Right cardiac atrium (tissue), 5 donors: ENCODE measurements at places on chromosomes 5 and 9.

- DNase-seq, result no peak
These were observed 88.3 kb upstream of the CTNND2 start for GRCh38 chr5:11992518-11992917.

DNA sequence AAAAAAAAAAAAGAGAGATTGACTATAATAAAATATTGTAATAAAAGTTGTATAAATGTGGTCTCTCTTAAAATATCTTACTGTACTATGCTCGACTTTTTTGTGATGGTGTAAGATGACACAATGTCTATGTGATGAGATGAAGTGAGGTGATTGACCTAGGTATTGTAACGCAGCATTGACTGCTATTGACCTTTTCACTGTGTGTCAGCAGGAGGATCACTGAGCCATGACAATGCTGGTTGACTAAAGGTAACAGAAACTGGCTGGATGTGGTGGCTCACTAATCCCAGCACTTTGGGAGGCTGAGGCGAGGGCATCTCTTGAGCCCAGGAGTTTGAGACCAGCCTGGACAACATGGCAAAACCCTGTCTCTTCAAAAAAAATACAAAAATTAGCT is 78.6 kb upstream of the MYO10 start:
- no peak for DNase-seq

- no peak for DNase-seq
These were observed 440.9 kb downstream of the ENC1 start for GRCh38 chr5:74199436-74200210.

DNA sequence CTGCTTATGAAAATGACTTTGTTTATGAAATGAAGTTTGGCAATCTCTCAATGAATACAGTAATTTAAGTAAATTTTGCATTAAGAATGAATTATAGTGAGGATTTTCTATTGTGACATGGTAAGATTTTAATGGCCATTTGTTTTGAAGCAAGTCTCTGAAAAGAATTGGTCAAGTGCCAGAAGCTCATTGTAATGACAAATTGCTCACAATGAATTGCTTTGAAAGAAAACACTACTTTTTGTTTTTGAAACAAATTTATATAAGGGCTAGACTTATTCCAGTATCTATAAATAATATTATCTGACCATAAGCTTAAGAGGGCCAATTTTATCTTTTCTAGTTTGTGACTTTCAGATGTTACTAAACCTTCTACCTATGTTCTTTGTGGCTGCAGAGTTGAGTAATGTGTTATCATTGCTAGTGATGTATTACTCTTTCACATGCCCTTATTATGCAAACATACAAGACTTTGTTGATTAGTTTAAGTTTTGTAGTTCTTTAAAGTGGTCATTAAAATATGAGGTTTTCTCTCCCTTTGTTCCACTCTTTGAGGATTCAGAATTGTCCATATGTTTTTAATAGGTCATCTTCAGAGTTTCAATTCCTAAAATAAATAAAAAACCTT is 93.0 kb upstream of the ZNF608 start:
- no peak for DNase-seq

DNA sequence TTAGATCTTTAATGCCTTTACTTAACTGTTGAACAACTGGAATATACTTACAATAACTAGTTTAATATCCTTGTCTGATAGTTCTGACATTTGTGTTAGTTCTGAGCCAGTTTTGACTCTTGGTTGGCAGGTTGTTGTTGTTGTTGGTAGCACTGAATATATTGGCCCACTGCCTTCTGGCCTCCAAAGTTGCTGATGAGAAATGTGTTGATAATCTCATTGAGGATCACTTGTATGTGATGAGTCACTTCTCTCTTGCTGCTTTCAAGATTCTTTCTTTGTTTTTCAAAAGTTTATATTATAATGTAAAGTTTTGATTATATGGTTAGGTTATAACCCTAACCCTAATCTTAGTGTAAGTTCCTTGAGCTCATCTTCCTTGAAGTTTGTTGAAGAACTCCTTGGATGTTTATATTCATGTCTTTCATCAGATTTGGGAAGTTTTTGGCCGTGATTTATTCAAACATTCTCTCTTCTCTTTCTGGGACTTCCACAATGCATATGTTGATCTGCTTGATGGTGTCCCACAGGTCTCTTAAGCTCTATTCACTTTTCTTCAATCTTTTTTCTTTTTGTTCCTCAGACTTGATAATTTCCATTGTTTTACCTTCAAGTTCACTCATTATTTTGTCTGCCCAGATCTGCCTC is 149.7 kb downstream of the FGF18 start:
- DNase-seq, result no peak

- no peak for DNase-seq
These were observed 414.5 kb upstream of the ARRDC3 start for GRCh38 chr5:91797576-91797975.

GRCh38 chr5:31639481-31640411 is 815 bp downstream of the PDZD2 start:
- DNase-seq, result no peak

DNA sequence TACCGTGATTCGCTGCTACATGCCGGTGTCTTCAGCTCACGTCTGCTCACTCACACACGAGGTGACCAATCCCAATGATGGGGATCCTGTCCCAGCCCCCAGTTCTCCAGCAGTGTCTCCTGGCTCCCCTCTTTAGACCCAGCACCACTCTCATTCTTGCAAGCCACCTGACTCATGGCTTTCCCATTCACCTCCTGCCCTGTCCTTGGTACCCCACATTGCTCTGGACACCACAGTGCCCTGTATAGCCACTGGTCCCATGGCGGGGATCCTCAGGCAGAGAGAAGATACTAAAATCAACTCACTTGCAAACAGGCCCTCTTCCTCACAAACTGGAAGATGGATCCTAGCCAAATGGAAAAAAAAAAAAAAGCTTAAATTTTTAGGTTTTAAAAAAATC is 81.0 kb downstream of the SLIT3 start:
- no peak for DNase-seq

DNA sequence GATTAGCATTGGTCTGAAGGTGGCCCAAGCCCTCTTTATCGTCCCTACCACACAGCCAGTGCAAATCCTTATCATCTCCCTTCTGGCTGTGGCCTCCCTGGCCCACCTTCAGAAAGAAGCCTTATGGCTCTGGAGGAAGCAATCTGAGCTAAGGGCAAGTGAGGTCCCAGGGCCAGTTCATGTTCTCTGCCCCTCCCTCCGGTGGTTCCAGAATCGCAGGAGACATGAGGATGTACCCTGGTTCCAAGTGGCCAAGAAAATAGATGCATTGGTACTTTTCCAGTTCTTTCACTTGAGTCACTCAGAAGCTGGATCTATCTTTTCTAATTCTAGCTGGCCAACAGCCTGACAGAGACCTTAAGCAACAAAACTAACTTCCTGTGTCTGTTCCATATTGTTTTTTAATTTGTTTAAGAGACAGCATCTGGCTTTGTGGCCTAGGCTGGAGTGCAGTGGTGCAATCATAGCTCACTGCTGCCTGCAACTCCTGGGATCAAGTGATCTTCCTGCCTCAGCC is 60.7 kb downstream of the LHFPL2 start:
- no peak for DNase-seq

DNA sequence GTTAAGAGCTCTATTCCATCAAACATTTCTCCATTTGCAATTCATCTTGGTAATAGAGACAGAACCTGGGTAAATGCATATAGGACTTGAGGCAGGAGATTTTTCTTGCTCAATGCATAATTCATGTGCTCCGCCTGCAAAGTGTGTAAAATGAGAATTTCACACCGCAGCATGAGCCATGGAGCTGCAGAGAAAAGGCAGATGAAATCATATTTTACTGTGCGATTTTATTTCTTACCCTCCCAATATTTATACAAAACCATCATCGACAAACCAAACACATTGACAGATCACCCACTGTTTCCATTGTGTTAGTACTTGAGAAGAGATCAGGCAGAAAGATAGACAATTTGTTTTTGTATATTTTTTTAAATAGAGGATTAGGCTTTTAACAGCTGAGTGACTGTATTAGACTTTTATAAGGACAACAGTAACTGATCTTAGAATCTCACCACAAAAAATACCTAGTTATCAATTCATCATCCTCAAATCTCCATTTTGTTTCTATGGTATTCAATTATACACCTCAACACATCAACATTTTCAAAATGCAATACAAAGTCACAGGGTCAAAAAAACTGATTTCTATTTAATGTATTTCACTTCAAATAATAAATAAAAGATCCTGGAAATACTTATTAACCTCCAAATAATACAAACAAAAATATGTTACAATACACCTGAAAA is 191.1 kb downstream of the AP3B1 start:
- no peak for DNase-seq

- no peak for DNase-seq
These were observed 132.0 kb downstream of the FAM174A start for GRCh38 chr5:100667161-100667630.

GRCh38 chr5:135149956-135150723 is 116.1 kb upstream of the PITX1 start:
- no peak for DNase-seq

GRCh38 chr5:64229163-64229774 is 63.6 kb downstream of the RNF180 start:
- no peak for DNase-seq

- no peak for DNase-seq
These were observed 32.8 kb upstream of the PUM3 start for GRCh38 chr9:2876726-2877125.

DNA sequence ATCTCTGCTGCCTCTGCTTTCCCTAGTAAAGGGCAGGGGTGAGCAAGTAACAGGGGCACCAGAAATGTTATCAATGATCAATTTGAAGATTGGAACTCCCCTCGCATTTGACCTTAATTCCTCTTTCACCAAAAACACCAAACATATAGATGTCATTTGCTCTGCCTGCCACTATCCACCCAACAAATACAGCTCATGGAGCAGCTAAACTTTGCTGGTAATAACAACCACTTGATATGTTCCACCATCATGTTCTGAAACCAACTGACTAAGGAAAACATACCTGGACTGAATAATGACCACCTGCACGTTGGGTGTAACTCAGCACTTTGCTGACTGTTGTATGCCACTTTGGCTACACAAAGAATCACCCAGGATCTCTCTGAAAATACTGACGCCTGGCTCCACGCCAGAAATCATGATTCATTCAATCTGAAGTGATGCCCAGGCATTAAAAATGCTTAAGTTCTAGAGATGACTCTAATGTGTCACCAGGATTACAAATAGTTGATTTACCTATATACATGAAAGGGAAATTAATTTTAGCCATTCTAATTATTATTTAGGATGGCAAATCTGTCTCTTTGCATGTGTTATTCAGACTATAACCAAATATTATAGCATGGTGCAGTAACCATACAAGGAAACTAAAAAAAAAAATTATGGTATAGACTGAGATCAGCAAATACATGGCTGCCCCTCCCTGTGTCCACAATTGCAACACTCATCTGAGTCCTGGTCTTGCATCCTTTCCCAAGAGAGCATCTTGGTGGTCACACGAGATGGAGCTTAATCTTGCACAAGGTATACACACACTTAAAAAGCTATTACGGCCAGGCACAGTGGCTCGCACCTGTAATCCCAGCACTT is 43.1 kb upstream of the TTC39B start:
- DNase-seq, result no peak

- DNase-seq, result no peak
These were observed 8.5 kb upstream of the ANKH start for GRCh38 chr5:14879937-14880589.

DNA sequence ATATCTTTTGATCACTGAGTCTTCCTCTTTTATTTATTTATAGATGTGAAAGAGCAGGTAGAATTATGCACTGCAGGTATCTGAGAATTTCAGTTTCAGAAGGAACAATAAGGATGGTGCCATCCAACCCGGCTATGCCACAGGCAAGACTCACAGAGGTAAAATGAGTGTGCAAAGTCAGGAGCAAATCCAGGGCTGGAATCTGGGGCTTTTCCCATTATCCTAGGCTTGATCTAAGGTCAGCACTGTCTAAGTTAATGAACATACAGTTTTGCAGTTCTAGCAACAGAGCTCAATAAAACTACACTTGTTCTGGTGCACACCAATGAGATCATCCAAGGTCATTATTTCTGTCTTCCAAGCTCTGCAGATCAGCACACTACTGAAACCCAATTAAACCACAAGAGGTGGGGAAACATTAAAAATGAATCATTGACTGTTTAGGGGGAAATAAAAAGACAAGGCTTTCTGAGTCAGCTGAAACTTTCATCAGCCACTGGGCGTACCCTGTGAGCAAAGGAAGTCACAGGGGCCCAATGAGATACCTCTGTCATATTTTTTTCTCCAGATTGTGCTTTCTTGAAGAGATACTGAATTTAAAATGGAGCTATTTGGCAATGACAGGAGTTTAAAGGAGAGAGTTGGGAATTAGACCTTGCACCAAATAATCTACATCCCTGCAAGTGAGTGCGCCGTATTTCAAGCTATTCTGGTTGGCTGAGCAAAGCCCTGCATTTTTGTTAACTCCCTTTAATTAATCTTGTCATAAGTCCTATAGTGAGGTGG is 662.2 kb upstream of the ZNF608 start:
- no peak for DNase-seq

DNA sequence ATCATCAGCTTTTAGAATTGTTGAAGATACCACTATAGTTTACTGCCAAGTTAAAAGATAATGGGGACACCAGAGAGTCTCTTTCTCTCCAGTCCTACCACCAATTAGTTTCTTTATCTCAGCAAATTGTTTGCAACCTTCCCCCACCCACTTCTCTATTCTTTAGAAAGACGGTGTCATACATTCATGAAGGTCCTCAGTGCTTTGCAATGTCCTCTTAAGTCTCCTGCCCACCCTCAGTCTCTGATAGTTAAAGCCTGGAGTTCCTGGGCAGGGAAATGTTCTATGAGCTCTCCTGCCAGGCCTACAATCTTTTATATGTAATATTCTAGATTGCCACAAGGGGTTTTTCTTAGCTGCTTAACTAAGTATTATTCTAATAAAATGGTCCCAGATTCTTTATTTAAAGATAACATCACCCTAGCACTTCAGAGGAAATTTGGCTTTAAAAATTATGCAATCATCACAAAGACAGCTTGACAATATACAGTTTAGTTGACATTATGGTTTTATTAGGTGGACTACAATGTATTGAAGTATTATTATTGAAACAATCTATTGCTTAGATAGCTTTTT is 509.2 kb downstream of the CSNK1G3 start:
- no peak for DNase-seq

GRCh38 chr5:176513788-176514187 is 23.4 kb downstream of the RNF44 start:
- DNase-seq, result no peak

DNA sequence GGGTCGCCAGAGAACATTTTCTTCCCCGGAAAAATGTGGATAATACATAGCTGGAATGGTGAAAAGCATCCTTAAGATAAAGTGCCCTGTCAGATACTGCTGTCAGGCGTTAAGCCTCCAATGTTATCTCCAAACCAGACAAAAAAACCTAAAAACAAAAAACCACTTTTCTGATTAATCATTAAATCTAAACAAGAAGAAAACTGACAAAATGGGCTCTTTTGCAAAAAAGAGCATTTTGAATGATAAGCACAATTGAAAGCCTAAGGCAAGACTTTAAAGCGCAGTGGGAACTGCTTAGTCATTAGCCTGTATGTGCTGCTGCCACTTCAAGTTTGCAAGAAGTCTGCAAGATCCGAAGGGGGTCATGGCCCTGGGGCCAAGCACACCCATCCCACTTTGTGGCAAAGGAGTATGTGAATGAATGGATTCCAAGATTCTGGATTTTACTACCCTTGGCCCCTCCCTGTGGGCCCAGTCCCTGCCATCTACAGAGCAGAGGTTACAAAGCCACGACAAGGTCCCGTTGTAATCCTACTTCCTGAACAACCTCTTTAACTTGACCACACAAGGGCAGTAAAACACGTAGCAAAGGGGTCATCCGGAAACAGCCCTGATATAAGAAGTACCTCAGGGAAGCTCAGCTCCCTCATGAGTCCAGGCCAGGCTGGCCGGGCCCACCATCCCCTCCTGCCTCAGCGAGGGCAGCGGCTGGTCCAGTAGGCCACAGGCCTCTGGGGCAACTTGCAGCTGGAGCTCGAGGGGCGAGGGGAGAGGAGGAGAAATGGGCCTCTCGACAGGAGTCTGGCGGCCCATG is 29.7 kb downstream of the SHB start:
- DNase-seq, result no peak
